T-cell (primary cell): ENCODE measurements at places on chromosomes 1 and 21.
A peak's percentile ranks its signal among the peaks of the same experiment; 100 is the strongest.

- no peaks in the 10 kb centered on the region for H3K27me3 ChIP-seq
- H3K4me1 ChIP-seq, result no peaks in the 10 kb centered on the region
- H3K27ac ChIP-seq, result no peak overlapping the region
- no peaks in the 10 kb centered on the region for H3K36me3 ChIP-seq
- no peak for DNase-seq
- H3K4me3 ChIP-seq, result no peak overlapping the region
Measured at GRCh38 chr1:57882934-57883641, 459.2 kb upstream of the DAB1 start.

DNA sequence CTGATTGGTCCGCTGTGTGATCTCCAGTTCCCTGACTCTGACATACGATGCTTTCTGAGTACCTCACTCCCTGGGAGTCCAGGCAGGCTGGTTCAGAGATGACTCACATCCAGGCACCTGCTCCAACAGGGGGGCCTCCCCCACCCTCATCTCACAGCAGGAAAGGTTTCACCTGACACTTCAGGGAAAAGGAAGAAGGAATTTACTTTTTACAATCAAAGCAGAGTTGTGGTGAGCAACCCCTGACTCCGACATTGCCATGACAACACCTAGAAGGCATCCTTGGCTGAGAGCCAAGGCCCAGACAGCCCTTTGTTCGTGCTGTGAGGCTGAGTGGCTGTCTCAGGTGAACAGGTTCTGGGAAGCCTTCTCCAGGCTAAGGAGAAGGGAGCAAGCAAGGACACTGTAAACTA is 164.6 kb upstream of the GJB5 start:
- H3K27me3 ChIP-seq, result peaks cover 14% of the 10 kb centered on the region
- H3K4me1 ChIP-seq, result no peaks in the 10 kb centered on the region
- H3K4me3 ChIP-seq, result no peak overlapping the region
- H3K36me3 ChIP-seq, result no peaks in the 10 kb centered on the region

DNA sequence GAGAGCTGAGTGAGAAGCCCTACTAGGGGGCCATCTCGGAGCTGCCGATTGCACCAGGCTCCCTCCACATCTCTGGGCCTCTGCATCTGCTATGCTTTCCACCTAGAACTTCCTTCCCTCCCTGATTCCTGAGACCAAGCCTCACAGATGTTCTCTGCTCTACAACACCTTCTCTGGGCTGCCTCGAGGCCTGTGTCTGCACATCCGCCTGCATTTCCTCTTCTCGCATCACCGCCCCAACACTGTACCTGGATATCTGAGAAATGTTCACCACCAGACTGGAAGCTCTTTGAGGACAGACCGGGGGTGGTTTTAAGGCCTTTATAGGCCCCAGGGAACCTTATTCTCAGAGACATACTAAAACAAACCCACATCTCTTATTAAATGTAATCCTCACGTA is 20.7 kb downstream of the CTNNBIP1 start:
- H3K27me3 ChIP-seq, result no peaks in the 10 kb centered on the region
- no peak overlapping the region for H3K4me3 ChIP-seq
- H3K4me1 ChIP-seq, result no peaks in the 10 kb centered on the region
- H3K36me3 ChIP-seq, result peaks cover 3% of the 10 kb centered on the region

DNA sequence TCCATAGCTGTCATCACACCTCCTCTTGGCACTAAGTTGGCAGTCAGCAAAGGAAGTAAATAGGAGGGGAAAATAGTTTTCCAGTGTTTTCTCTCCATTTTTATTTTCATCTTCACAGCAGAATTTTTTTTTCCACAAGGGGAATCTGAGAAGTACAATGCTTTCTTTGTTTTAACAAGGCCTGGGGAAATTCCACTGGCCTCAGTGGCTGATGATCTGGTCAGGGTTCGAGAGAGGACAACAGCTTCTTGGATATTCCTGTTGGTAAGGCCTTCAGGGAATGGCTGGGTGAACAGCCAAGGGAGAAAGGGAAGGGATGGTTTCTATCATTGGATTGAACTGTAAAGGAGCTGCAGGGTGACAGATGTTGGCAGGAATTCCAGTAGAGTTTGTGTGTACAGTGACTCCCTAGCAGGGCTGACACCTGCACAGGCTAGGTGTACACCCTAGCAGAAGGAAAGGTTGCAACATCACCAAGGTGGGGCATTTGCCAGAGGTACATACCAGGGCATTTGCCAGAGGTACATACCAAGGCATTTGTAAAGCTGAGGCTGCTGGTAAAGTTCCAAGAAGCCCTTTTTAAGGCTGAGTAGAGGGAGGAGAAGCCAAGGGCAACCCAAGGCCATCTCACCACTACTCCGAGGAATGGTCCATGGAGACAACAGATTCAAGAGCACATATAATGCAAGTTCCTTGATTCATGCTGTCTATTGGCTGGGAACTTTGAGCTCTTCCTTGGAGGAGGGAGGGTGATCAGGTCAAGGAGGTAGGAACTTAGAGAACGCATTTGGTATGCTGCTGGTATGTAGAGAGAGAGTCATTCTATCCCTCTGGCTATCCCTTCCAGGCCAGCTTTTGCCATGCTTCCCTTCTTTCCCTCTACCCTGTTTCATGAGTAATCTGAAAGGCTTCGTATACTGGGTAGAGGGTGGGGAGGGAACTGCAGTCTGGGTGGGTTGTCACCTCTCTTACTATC is 3.1 kb downstream of the GJA5 start:
- H3K27me3 ChIP-seq, result no peaks in the 10 kb centered on the region
- no peak for DNase-seq
- H3K27ac ChIP-seq, result no peak overlapping the region
- H3K4me1 ChIP-seq, result peaks cover 5% of the 10 kb centered on the region

GRCh38 chr1:178633056-178633455 is 92.0 kb upstream of the RALGPS2 start:
- H3K27me3 ChIP-seq, result no peaks in the 10 kb centered on the region
- H3K4me3 ChIP-seq, result no peak overlapping the region
- no peaks in the 10 kb centered on the region for H3K36me3 ChIP-seq
- no peak for DNase-seq

DNA sequence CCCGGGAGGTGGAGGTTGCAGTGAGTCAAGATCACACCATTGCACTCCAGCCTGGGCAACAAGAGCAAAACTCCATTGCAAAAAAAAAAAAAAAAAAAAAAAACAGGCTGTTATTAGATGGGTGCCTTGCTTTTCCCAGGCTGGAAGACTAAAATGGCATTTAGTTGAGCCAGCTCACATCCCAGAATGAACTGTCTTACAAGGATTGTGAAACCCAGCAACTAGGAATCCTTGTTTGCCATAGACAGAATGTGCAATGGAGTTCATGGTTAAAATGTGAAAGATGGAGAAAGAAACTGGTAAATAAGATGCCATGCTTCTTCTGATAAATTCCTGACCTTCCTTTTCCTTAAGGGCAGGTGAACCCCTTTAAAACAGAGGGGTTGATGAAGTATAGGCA is 215.8 kb upstream of the GREM2 start:
- no peak for DNase-seq
- no peaks in the 10 kb centered on the region for H3K36me3 ChIP-seq
- no peak overlapping the region for H3K27ac ChIP-seq

GRCh38 chr21:44291936-44292811 is 6.5 kb downstream of the AIRE start:
- H3K36me3 ChIP-seq, result no peaks in the 10 kb centered on the region
- H3K27ac ChIP-seq, result no peak overlapping the region
- peak overlapping the region; percentile 6 for H3K4me3 ChIP-seq
- peaks cover 52% of the 10 kb centered on the region for H3K4me1 ChIP-seq
- DNase-seq, result no peak
